Central memory CD4-positive, alpha-beta T cell (primary cell): ENCODE measurements at places on chromosomes 7 and 10.

DNA sequence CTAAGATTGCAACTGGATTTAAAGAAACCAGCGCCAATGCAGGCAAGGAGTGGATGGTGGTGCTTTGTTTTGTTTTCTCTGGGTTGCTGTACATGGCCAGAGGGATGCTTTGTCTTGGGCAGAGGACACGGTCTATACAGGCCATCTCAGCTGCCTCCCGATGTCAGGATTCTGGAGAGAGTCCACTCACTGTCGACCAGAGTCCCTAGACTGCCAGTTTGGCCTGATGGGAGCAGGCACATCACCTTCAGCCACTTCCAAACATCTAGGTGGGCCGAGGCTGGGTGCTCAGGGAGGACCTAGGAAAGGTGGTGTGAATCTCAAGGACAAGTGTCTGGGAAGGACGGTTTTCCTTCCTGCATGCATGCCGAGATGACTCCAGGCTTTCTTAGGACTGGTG, 152.1 kb downstream of the BUB3 start:
- DNase-seq = no peak

DNA sequence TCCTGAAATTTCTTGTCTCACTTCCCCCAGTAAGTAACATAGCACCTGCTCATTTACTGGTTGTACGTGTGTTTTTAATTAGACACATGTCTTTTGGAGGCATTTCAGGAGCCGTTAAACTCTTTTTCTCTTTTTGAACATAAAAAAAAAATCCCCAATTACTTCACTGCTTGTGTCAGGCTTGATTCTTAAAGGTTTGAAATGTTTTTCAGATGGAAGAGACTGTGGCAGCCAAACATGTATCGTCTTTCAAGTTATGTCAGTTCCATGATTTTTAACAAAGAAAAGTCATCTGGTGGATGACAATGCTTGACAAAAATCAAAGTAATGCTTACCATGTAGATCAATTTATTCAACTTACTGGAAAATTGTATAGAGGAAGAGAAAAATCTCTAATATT, 585.8 kb downstream of the GATA3 start:
- no peak for DNase-seq

- peak; percentile 84 for DNase-seq
Observed at GRCh38 chr10:114544045-114544659, 113.9 kb downstream of the ABLIM1 start.

DNA sequence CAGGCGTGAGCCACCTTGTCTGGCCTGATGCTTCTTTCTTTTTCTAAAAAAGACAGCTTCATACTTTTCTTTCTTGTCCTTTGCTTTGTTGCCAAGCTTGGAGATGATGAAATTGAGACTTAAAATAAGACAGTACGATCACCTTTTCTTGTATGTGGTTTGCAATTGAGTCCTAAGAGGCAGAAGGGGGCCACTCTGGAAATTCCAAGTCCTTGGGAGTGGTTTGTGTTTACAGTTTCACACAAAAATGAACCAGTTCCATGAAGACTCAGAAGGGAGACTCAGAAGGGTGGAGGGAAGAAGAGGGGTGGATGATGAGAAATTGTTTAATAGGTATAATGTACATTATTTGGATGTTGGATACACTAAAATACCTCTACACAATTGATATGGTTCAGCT, 70.7 kb upstream of the TNS3 start:
- no peak for DNase-seq

GRCh38 chr7:131027287-131027773, 293.3 kb upstream of the KLF14 start:
- peak; percentile 37 for DNase-seq

- no peak for DNase-seq
Observed at GRCh38 chr7:23065974-23066373, 39.6 kb upstream of the KLHL7 start.

DNA sequence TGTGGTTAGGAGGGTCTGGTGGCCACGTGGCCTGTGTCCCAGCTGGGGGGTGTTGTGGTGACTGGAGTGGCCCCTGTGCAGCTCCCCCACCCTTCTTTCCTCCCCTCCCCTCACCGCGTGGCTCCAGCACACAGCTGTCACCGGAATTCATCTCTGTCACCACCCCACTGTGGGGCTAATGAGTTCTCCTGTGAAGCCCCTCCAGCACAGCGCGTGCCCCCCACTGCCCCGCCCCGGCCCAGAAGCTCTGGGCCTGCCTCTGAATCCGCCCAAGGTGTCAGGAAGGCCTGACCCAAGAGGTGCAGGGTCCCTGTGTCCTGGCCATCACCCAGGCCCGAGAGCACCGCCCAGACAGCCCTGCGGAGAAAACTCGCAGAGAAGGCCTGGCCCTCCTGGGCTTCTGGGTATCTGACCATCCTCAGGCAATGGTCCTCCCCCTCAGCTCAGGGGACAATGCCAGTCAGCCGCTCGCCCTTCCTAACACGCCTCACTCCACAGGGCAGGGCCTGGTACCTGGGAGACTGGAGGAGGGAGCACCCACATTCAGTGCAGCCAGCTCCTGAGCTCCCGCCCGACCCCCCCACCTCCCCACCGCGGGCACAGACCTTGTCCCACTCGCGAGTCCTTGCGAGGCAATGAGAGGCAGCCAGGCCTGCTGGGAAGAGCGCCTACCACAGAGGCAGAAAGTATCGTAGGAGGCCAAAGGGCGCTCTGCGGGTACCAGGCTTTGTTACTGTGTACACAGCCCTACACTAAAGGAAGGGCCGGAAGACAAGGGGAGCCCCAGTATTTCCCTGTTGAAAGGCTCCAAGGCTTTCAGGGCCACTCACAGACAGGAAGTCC, 38.2 kb downstream of the GBX1 start:
- DNase-seq = no peak

DNA sequence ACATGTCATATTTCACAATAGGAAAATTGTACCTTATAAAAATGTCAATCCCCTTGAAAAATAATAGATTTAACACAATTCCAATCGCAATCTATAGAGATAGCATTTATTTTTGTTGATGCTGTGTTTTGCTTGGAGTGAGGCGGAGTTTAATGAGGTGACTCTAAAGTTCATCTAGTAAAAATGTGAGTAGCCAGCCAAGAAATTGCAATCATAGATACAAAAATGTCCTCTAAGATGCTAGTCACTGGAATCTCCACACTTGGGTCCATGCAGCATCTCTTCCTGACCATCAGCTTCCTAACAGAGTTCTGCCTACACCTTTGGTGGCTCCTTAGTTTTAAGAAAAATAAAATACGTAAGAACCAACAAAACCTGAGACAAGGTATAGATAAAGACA, 44.9 kb downstream of the GLI3 start:
- DNase-seq = no peak

DNA sequence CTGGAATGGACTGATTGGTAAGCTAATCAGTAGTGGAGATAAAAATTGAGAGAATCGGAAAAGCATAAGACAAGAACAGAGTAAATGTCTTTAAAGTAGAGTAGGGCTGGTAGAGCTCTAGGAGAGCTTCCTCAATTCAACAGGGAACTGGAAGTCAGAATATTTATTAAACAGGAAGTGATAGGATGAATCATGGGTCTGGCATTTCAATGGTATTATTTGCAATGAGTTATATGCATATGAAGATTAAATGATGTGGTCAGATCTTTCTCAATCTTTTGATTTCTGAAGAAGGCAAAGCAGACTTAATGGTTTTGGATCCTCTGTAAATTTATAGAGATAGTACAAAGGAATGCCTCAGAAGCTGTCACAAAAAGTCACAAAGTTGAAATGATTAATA, 349.0 kb downstream of the HPSE2 start:
- DNase-seq = no peak

DNA sequence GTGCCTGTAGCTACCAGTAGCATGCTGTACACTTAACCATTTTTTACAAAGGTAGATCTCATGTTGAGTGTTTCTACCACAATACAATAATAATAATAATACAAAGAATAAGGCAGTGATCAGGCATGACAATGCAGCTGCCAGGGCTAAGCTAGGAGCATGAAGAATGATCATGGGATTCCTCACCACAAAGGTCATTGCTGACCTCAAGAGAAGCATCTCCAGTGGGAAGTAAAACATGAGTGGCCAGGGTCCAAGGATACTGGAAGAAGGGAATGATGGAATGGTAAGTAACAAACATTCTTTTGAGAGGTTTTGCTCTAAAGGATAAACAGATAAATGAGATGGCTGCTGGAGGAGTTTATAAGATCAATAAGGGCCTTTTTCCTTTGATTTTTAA, 591.1 kb downstream of the TNS3 start:
- DNase-seq = no peak

- DNase-seq = no peak
Observed at GRCh38 chr7:127954357-127954748, 76.9 kb downstream of the LRRC4 start.

DNA sequence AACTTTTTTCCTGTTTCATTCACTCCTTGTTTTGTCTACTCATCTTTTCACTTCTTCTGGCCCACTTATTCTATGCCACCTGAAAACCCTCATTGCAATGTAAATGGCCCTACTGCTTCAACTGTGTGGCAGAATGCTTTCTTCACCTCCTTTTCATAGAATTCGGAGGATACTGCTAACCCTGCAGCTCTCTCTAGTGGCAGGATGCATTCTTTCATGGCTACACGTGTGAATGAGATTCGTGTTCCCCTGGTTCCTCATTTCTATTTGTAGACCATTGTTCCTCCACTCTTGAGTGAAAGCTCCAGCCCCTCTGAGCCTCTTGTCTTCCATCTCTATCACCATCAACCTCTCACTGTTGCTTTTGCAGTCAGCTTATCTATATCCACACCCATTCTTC, 20.9 kb upstream of the CYP26C1 start:
- DNase-seq = no peak

DNA sequence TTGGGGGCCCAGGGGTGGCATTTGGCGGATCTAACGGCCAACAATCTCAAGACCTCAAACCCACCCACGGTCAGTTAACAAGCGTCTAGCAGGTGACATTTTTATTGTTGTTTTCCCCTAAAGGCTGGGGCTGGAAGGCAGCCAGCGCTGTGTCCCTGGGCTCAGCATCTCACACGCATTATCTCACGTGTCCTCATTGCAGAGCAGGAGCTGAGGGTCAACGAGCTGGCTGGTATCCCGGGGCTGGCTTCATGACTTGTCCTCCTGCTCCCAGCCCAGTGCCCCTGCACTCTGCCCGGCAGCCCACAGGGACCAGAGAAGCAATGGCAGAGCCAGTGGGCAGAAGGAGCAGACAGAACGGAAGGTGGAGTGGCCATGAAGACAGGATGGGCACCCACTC, 54.4 kb upstream of the TMEM273 start:
- no peak for DNase-seq

DNA sequence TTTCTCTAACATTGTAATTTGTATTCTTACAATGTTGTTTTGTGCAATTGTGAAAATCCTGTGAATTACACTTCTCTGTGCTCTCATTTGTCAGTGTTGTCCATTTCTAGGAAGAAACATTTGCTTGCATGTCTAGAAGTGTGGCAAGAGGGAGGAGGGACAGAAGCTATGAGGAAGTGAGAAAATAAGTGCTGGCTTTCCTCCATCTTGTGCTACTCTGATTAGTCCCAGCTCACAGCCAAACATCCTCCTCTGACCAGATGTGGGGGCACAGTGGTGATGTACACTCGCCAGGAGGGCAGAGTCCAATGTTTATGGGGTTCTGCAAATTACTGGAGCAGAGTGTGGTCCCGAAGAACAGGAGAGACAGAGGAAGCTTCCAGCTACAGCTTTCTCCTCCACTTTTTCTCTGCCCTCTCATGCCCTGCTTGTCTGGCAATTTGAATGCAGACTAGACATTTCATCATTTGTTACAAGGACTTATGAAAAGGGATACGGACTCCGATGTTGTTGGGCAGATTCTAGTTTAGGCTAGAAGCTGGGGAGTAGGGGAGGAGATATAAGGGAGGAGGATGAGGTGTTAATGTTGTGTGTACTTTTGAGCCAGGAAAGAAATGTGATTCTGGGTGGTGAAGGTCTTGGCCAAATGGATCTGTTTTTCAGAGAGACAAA, 131.0 kb upstream of the C1GALT1 start:
- no peak for DNase-seq

DNA sequence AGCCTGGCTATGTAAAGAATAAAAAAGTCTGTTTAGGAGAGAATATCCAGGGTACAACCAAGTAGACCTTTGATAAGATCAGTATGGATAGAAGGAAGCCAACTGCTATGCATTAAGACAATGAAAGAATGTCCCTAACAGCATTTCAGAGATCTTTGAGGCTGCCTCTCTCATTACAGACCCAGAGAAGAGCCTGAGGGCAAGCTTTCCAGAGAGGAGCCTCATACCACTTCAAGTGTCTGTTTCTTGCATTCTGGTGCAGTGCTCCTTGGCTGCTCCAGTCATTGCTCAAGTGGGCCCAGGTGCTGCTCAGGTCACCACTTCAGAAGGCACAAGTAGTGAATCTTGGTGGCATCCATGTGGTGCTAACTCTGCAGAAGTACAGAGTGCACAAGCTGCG, 514.0 kb downstream of the PLXDC2 start:
- no peak for DNase-seq

GRCh38 chr7:113968713-113969112, 49.9 kb upstream of the PPP1R3A start:
- DNase-seq = no peak

DNA sequence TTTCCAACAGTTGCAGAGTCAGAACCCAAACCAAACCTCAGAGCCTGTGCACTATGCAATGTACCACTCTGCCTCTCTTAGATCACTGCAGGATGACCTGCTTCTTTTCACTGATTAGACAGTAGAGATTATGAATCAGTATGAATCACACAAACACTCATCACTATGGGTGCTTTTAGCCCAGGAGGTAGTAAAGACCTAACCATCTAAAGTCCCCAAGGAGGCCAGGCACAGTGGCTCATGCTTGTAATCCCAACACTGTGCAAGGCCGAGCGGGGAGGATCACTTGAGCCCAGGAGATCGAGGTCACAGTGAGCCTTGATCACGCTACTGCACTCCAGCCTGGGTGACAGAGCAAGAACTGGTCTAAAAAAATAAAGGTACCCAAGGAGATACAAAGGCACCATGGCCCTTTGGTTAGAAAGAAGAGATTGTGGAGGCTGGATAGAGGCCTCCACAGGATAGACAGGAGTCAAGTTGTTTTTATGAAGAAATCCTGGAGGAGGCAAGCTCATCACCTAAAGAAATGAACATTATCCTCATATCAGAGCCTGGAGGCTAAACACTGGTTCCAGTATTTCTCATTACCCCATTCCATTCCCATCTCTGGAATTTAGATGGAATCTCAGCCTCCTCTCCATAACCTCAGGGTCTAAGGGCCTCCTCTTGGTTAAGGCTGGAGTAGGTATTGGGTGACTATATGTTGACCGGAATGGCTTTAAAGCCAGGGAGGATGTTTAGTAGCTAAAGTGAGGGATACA, 12.9 kb downstream of the SEC31B start:
- no peak for DNase-seq

DNA sequence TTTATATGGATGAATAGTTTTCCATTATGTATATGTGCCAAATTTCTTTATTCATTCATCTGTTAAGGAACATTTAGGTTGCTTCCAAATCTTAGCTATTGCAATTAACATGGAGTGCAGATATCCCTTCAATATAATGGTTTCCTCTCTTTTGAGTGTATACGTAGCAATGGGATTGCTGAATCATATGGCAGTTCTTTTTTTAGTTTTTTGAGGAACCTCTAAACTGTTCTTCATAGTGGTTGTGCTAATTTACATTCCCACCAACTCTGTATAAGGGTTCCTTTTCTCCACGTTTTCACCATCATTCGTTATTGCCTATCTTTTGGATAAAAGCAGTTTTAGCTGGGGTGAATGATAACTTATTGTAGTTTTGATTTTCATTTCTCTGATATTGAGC, 46.5 kb downstream of the FAS start:
- no peak for DNase-seq
